Activated B cell treated with CpG ODN at 0.5 μM for 24 hours (primary cell): ENCODE measurements at places on chromosomes 5 and 9.

- H3K27ac ChIP-seq: no peak overlapping the region
- H3K36me3 ChIP-seq: peaks cover 93% of the 10 kb centered on the region
- no peaks in the 10 kb centered on the region for H3K4me1 ChIP-seq
- DNase-seq: no peak
- no peaks in the 10 kb centered on the region for H3K27me3 ChIP-seq
- H3K4me3 ChIP-seq: no peak overlapping the region
Measured at GRCh38 chr5:170075696-170076095, 30.0 kb upstream of the FOXI1 start.

- peaks cover 82% of the 10 kb centered on the region for H3K36me3 ChIP-seq
- no peaks in the 10 kb centered on the region for H3K4me1 ChIP-seq
- no peak overlapping the region for H3K4me3 ChIP-seq
- H3K27me3 ChIP-seq: no peaks in the 10 kb centered on the region
Measured at GRCh38 chr5:134787692-134788091, 29.1 kb downstream of the DDX46 start.

DNA sequence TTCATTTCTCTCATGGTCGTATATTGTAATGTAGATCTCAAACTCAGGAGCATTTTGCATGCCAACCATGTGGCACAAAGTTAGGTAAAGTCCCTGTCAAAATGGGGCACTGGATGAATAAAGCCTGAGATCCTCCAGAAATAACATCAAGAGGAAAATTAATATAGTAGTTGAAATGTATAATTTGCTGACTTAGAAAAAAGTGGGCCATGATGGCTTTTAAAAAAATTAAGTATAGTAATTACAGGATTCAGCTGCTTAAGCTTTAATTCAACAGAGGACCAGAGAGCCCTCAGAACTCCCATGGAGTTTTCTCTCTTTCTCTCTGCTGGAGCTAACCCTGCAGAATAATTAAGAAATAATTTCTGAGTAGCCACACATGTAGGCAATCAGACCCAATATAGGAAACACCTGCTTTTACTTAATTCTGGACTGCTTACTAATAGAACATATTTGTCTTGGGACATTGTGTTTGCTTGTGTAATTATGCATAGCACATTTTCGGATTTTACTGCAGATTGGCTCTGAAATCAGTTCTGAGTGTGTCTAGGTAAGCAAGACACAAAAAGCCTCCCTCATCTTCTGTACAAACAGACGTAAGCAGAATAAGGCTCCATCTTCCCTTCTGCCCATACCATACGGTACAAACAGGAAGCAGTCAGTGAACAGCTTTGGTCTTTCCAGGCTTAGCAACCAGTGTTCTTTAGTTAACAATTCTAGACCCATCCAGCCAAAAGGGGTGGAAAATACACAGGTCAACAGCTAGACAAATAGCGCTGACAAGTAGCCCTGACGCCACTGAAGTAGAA, 26.5 kb upstream of the PCSK1 start:
- H3K4me1 ChIP-seq: no peaks in the 10 kb centered on the region
- no peak for DNase-seq
- no peaks in the 10 kb centered on the region for H3K36me3 ChIP-seq
- no peak overlapping the region for H3K27ac ChIP-seq

GRCh38 chr9:92992549-92992948, 45.2 kb downstream of the FGD3 start:
- H3K4me3 ChIP-seq: no peak overlapping the region
- H3K27me3 ChIP-seq: no peaks in the 10 kb centered on the region
- H3K36me3 ChIP-seq: peaks cover 84% of the 10 kb centered on the region
- H3K27ac ChIP-seq: no peak overlapping the region

- peaks cover 59% of the 10 kb centered on the region for H3K27me3 ChIP-seq
- H3K4me1 ChIP-seq: peaks cover 3% of the 10 kb centered on the region
- H3K4me3 ChIP-seq: no peak within 1 kb of the TSS
- H3K27ac ChIP-seq: no peak within 1 kb of the TSS
- H3K36me3 ChIP-seq: no peaks in the 10 kb centered on the region
- no peak for DNase-seq
Measured at GRCh38 chr9:130265431-130266235, at the start of gene HMCN2. HMCN2 (plus strand) TSS chr9:130265760; CDS start chr9:130265879, 119 bp downstream.

DNA sequence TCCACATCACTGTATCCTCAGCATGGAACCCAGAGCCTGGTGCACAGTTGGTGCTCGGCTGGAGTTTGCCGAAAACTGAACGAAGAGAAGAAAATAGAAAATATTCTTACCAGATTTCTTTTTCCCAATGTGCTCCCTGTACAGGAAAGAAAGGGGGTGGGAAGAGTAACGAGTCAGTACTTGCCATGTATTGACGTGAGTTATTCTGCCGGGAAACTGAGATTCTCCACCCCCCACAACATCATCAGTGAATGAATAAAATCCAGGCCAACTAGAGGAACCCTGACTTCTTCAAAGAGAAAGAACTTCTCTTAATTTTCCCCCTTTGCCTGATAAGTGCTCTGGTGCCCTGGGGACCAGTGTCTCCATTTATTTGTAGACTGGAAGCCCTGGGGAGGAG, 80.6 kb downstream of the SH3PXD2B start:
- no peak overlapping the region for H3K4me3 ChIP-seq
- H3K27me3 ChIP-seq: peaks cover 6% of the 10 kb centered on the region
- DNase-seq: no peak
- H3K36me3 ChIP-seq: peaks cover 1% of the 10 kb centered on the region

DNA sequence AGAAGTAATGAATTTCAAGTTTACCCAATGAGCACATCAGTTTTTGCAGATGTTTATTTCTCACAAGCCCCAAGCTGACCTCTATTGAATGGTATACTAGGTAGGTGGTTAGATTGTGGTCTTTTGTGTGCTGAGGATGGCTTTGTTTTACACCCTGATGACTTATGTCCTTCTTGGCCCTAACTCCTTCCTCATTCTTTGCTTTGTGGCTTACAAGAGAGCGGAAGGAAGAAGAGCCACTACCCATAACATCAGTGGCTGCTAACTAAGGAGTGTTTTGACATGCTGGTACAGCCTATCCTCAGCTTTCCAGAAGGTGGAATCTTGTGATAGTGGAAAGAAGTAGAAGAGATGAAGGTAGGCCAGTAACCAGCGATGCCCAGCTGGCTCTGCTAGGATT, 85.7 kb upstream of the NTRK2 start:
- H3K27me3 ChIP-seq: no peaks in the 10 kb centered on the region
- DNase-seq: no peak
- H3K4me1 ChIP-seq: no peaks in the 10 kb centered on the region
- H3K36me3 ChIP-seq: no peaks in the 10 kb centered on the region

DNA sequence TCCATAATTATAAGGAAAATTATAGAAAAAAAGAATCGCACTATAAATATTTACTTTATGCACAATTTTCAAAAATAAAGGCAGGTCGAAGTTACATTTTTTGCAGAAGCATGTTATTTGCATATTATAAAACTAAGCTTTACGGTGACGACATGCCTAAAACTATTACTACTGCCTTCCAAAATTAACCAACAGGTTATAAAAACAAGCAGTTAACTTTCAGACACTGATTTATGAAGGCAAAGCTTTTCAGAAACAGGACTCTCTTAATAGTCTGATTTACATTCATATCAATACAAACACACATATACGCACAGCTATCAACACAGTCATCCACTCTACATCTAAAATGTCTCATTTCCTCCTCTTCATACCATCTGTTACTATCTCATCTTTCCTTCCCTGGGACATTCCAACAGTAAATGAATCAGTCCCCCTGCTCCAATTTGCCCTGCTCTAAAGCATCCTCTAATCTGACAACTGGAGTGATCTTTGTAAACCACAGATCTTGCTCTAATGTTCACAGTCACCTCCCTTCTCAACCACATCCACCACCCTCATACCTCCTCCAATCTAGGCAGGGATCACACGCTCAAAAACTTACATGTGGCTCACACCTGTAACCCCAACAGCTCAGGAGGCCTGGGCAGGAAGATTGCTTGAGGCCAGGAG, 21.6 kb downstream of the FBXW11 start:
- H3K36me3 ChIP-seq: peaks cover 37% of the 10 kb centered on the region
- no peak for DNase-seq
- no peaks in the 10 kb centered on the region for H3K27me3 ChIP-seq
- no peak overlapping the region for H3K27ac ChIP-seq
- peaks cover 71% of the 10 kb centered on the region for H3K4me1 ChIP-seq

- no peaks in the 10 kb centered on the region for H3K4me1 ChIP-seq
- no peak overlapping the region for H3K4me3 ChIP-seq
- no peaks in the 10 kb centered on the region for H3K27me3 ChIP-seq
- H3K27ac ChIP-seq: no peak overlapping the region
- DNase-seq: no peak
Measured at GRCh38 chr5:167708449-167708848, 583.0 kb upstream of the WWC1 start.

DNA sequence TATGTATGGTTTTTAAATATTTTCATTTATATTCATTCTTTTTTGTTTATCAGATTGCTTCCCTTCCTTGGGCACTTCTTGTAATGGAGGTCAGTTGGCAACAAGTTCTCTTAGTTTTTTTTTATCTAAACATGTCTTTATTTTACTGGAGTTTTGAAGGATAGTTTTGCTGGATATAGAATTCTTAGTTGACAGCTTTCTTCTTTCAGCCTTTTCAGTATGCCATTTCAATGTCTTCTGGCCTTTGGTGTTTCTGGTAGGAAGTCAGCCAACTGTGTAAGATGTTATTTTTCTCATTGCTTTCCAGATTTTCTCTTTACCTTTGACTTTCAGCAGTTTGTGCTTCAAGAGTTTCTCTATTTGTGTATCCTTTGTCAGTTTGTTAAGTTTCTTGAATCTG, 14.2 kb downstream of the SLC12A2 start:
- H3K4me1 ChIP-seq: peaks cover 15% of the 10 kb centered on the region
- H3K27ac ChIP-seq: no peak overlapping the region
- H3K4me3 ChIP-seq: no peak overlapping the region

DNA sequence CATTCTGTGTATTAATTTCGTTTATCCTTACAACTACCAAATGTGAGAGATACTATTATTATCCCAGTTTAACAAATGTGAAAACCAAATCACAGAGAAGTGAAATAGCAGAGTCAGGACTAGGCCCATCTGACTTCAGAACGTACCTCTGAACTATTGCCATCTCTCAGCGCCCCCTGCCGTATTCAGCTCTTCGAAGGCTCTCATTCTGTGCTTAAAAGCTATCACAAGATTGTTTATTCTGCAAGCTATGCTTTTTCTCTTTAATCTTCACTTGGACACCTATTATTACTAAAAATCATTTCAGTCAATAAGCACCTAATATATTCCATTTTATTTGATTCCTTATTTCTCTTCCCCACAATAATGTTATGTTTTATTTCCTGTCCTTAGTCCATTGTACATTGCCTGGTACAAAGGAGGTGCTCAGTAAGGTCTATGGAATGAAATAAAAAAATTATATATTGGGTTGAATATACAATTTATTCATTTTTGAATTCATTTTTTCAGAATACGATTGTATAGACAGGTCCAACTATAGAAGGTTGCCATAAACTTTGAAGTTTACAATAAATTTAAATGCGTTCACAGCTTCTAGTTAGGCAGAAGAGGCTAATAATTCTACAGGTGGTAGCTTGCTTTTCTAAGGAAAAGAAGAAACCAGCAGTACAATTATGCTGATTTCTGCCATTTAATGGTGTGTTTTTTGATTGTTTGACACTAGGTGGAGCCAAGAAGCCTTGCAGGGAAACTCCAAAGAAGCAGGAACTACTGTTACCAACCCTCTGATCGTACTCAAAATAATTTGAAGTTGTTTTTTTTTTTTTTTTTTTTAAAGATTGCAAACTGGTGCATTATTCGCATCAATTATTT, 202.2 kb upstream of the DMRTA1 start:
- no peak overlapping the region for H3K4me3 ChIP-seq
- DNase-seq: no peak
- H3K4me1 ChIP-seq: peaks cover 39% of the 10 kb centered on the region
- no peaks in the 10 kb centered on the region for H3K36me3 ChIP-seq
- peaks cover 15% of the 10 kb centered on the region for H3K27me3 ChIP-seq

DNA sequence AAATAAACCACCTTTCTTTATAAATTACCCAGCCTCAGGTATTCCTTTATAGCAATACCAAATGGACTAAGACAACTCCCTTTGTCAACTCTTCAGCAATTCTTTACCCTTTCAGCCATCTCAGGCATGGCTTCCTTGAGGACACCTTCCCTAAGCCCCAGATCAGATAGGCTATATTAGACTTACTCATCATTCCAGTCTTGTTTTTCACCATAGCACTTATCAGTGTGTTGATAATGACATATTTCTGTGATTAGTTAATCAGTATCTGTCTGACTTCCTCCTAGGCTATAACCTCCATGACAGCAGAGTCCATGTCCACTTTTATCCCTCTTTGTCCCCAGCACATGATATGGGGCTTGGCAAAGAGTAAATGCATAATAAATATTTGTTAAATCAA, 238.1 kb downstream of the ACTL7B start:
- no peak overlapping the region for H3K27ac ChIP-seq
- no peaks in the 10 kb centered on the region for H3K27me3 ChIP-seq
- DNase-seq: no peak
- no peak overlapping the region for H3K4me3 ChIP-seq
- no peaks in the 10 kb centered on the region for H3K36me3 ChIP-seq

DNA sequence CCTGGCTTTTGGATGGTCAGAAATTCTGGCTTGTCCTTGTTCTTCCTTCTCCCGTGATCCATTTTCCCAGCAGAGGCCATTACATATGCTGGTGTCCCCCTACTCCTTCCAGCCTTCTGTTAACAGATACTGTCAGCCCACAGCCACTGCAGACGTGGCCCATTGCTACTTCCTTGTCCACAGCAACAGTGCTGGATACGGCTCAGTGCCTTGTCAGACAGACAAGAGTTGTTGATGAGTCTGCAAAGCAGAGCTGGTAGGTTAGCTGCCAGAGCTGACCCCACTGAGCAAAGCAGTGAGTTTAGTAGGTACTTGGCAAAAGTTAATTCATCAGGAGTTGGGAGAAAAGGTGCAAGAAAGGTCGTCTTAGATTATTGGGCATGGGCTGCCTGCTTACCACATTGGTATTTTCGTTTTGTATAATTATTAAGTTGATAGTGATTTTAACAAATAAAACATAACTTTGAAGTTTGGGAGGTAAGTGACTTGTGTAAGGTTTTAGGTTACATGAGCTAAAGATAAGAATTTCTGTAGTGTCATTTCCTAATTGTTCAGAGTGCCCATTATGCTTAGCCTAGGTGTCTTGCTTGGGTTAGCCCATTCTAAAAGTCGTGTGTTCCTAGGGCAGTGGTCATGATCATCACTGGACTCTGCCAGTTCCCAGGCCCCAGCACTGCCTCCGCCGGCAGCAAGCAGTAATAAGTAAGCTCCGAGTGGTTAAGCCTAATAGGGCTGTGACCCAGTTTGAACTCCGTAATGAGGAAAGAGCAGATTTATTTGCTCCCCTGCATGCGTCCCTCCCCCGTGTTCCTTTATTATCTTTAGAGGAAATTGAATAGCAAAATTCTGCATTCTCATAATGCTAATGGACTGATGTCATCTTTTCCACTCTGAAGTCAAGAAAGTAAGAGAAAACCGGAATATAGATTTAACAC, 292.0 kb downstream of the FANCC start:
- no peak overlapping the region for H3K4me3 ChIP-seq
- no peak for DNase-seq
- H3K27me3 ChIP-seq: no peaks in the 10 kb centered on the region
- no peaks in the 10 kb centered on the region for H3K4me1 ChIP-seq
- no peak overlapping the region for H3K27ac ChIP-seq

- no peak overlapping the region for H3K4me3 ChIP-seq
- H3K27ac ChIP-seq: no peak overlapping the region
- H3K36me3 ChIP-seq: no peaks in the 10 kb centered on the region
- peaks cover 12% of the 10 kb centered on the region for H3K4me1 ChIP-seq
- no peaks in the 10 kb centered on the region for H3K27me3 ChIP-seq
- no peak for DNase-seq
Measured at GRCh38 chr5:143446535-143447226, 43.2 kb upstream of the NR3C1 start.

GRCh38 chr9:126317513-126317912, 9.1 kb upstream of the MVB12B start:
- no peak for DNase-seq
- H3K27ac ChIP-seq: no peak overlapping the region
- H3K36me3 ChIP-seq: no peaks in the 10 kb centered on the region
- H3K4me1 ChIP-seq: no peaks in the 10 kb centered on the region
- H3K27me3 ChIP-seq: peaks cover 16% of the 10 kb centered on the region
- H3K4me3 ChIP-seq: no peak overlapping the region
